Activated CD4-positive, alpha-beta T cell treated with anti-CD3 and anti-CD28 coated beads, Interleukin-2, Interleukin-6, amounts not matched to agents 100 ng/mL and 50 ng/mL, durations not matched to agents 16 hours and 8 hours (primary cell): ENCODE measurements at places on chromosomes 13 and 19.

DNA sequence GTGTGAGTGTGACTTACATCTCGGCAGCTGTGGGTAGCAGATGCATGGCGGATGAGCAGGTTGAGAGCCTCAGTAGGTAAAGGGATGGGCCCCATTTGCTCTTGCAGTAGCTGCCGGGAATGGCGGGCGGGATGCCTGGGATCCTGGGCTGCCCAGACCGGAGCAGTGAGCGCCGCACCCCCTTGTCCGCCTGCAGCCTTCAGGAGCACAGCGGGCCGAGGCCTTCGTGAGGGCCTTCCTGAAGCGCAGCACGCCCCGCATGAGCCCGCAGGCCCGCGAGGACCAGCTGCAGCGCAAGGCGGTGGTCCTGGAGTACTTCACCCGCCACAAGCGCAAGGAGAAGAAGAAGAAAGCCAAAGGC, 4.1 kb downstream of the POP4 start:
- DNase-seq, result no peak

DNA sequence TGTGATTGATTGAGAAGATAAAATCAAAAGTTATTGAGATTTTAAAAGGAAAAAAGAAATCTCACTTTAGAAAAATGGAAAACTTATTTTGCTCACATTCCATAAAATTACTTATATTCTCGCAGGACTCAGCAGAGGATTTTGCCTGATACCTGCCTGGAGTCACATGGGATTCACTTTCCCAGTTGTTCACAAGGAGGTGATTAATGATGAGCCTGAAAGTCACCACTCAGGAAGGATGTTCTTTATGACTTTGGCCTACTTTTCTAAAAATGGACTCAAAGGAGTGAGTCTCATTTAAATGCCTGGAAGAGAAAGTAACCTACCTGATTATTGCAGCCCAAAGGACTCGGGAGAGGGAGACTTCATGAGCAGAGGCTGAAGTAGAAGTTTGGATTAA, 34.5 kb upstream of the FAM216B start:
- no peak for DNase-seq

- DNase-seq, result no peak
Observed at GRCh38 chr13:20291675-20292074, 59.6 kb upstream of the GJB6 start.

- no peak for DNase-seq
Observed at GRCh38 chr19:46728208-46728607, 11.3 kb upstream of the PRKD2 start.

- no peak for DNase-seq
Observed at GRCh38 chr19:4130744-4131438, 7.0 kb upstream of the MAP2K2 start.

GRCh38 chr19:16611121-16611520, 16.9 kb downstream of the MED26 start:
- DNase-seq, result no peak

GRCh38 chr13:27372896-27373295, 51.5 kb upstream of the GTF3A start:
- no peak for DNase-seq

GRCh38 chr19:2247433-2248101, 1.6 kb upstream of the AMH start:
- no peak for DNase-seq
